ENCODE measurements at places on chromosomes 6 and 20.
A peak's percentile ranks its signal among the peaks of the same experiment; 100 is the strongest.

DNA sequence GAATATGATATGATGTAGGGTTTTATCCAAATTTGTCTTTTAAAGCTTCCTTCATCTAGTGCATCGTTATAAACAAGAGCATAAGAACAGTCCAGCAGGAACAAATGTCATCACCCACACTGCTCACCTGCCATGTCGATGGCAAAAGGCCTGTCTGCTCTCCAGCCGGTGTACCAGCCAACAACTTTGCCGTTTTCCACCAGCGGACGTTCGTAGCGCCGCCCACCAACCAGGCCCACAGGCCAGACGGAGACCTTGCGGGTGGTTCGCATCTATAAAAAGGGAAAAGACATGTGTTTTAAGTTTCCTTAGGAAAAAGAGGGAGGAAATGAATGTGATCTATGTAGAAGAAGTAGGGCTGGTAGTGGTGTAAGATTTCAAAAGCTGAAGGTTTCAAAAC is 62.9 kb downstream of the B3GAT2 start:
- no peak for DNase-seq

DNA sequence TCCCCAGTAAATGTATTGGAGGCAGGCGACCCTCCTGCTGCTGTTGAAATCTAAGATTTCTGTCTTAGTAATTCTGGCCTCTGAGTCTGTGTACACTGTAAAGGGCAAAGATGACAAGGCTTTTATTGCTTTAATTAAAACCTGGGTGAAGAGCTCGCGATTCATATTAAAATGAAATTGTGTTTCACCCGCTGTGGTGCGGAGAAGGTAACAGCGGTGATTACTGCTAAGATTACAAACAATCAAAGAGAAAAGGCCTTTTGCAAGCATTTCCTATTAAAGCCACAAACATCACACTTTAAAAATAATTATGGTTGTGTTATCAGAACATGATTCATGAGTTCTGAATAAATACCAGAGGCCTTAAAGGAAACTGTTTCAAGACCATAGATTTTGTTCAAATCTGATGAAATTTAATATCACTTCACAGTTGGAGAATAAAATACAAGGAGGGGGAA is 69.3 kb downstream of the TOX2 start:
- no peak for DNase-seq

- no peak for DNase-seq
Measured at GRCh38 chr6:16894301-16894700, 133.0 kb upstream of the ATXN1 start.

DNA sequence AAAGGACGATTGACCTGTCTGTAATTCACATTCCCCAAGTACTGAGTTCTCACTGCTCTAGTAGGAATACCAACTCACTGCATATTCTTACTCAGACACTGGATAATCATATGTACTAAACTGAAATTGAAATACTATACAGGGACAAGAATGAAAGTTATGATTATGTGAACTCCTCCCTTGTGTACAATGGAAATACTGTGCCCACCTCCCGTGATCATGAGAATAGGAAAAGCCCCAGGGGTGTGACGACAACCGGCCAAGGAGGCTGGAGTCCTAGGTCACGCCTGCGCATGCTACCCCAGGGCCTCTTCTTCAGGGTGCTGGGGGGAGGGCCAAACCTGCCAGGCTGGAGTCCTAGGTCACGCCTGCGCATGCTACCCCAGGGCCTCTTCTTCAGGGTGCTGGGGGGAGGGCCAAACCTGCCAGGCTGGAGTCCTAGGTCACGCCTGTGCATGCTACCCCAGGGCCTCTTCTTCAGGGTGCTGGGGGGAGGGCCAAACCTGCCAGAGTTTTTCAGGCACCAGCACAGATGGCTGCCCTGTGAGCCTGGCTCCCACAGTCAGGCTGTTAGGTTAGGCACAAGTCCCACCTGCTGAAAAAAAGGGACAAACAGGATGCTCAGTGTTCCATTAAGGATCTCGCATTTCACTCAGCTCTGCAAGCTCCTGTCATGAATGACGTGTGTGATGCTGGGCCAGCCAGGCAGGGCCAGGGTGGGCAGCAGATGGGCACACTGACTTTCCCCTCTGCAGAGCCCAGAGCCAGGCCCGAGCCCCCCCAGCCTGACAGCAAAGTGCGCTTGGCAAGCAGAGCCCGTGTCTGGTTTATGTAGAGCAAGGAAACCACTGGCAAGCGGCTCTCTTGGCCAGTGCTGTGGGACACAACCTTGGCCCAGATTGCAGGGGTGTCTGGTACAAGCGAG is 107.7 kb downstream of the FOXF2 start:
- DNase-seq: no peak

- DNase-seq: no peak
Measured at GRCh38 chr20:10074513-10074912, 39.7 kb downstream of the ANKEF1 start.

GRCh38 chr6:142984386-142984785 is 39.4 kb upstream of the HIVEP2 start:
- DNase-seq: no peak

- DNase-seq: no peak
Measured at GRCh38 chr6:125273965-125274364, 27.8 kb downstream of the HDDC2 start.

GRCh38 chr20:1816384-1817381 is 78.5 kb upstream of the SIRPA start:
- no peak for DNase-seq

DNA sequence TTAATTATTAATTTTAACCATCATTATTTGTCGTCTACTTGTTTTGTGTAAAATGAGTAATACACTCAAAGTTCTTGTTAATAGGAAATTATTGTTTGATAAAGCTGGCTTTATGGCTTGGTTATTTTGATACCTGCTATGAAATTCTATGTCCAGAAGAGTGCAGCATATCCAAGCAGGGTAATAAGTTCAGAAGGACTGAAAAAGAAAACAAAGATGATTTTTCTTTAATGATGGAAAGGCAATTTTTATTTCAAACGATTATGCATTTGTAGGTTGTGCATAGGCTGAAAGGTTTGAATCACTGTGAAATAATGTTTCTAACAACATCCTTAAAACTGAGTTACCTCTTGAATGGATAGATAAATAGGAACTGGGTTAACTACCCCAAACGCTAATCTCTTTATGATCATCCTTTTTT is 1.4 kb upstream of the MAN1A1 start:
- no peak for DNase-seq

- no peak for DNase-seq
Measured at GRCh38 chr6:3291346-3291745, 32.6 kb downstream of the PSMG4 start.

DNA sequence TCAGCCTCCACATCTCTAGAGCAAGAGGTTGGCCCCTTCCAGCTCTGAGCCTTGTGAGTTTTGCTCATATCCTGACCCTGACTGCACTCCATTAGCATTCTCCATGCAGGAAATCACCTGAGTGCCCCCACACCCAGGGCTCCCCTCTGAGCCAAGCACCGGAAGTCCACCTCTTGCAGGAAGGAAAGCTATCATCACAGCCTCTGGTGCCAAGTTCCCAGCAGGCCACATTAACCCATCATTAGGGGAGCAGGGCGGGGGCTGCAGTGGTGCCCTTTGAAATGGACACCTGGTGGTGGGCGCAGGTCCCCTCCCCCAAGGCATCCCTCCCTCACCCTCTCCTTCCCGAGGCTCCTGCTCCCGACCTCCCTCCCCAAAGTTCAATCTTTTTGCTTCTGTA is 16.1 kb downstream of the GRM4 start:
- DNase-seq: no peak

GRCh38 chr6:52538901-52539354 is 37.9 kb downstream of the TRAM2 start:
- DNase-seq: no peak

GRCh38 chr6:139114746-139115145 is 20.1 kb upstream of the HECA start:
- no peak for DNase-seq

- DNase-seq: no peak
Measured at GRCh38 chr6:109010705-109011102, 83.9 kb downstream of the SESN1 start.

GRCh38 chr20:48919882-48920526 is 1.5 kb upstream of the ARFGEF2 start:
- DNase-seq: no peak

- peak; percentile 89 for DNase-seq
Measured at GRCh38 chr6:28648035-28648877, 122.6 kb downstream of the GPX5 start.

DNA sequence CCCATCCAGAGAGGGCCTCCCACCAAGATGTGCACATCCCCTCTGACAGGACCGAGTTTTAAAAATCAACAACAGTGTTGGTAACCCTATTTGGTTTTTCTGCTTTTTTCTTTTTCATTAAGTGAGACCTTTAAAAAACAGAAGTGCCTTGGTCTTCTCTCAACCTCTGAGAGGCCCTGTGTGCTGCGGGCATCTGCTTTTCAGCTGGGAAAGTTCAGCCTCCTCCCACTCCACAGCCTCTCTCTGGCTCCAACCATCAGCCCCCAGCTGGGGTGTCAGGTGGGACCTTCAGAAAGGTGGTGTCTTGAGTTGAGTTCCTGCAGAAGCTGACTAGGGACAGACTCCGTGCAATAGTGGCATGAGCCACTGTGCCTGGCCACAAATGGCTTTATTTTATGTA is 64.6 kb upstream of the ZMYND8 start:
- DNase-seq: no peak

DNA sequence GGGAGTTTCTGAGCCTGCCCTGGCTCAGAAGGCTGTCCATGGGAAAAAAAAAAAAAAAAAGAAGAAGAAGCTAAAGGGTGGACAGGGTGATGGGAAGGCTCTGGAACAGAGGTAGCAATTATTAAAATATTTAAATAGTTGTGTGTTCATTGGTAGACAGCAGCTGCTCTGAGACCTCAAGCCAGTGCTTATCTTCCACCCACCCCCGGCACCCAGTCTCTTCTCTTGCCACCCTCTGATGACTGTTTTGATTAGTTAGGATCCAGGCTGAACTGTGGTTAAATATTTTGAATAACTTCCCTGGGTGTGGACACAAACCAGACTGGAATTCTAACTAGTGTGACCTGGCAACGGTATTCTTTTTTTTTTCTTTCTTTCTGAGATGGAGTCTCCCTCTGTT is 16.9 kb upstream of the SRSF3 start:
- DNase-seq: no peak

DNA sequence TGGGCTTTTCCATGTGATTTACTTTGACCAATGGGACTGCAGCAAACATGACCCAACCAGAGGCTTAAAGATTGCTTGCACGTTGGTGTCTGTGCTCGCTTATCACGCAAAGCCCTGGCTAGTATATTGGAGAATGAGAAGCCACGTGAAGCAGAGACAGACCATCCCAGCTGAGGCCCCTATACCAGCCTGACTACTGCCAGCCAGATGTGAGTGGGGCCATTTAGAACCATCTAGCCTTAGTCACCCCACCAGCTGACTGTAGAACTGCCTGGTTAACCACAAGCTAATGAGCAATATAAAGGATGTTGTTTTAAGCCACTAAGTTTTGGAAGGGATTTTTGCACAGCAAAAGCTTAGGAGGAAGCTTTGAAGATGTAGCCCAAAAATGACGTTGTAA is 74.5 kb downstream of the MACROD2 start:
- DNase-seq: no peak

- no peak for DNase-seq
Measured at GRCh38 chr6:14272737-14273085, 155.1 kb downstream of the CD83 start.

GRCh38 chr20:4896971-4897497 is 104.3 kb downstream of the SLC23A2 start:
- DNase-seq: no peak

DNA sequence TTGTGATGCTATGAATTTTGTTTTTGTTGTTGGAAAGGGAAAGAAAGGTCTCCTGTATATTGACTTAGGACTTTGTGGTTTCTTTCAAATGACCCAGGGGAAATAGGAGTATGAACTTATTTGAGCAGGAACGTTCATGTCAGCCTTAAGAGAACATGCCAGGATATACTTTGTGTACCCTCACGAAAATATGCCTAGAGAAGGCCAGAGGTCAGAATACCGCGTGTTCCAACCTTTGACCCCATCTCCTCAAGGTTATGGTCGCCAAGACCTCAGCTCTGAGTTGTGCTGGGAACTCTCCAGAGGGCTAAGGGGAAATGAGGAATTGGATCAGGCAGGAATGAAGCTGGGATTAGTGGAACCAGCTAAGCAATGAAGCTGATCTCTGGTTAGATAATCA is 11.5 kb downstream of the TTLL9 start:
- no peak for DNase-seq

DNA sequence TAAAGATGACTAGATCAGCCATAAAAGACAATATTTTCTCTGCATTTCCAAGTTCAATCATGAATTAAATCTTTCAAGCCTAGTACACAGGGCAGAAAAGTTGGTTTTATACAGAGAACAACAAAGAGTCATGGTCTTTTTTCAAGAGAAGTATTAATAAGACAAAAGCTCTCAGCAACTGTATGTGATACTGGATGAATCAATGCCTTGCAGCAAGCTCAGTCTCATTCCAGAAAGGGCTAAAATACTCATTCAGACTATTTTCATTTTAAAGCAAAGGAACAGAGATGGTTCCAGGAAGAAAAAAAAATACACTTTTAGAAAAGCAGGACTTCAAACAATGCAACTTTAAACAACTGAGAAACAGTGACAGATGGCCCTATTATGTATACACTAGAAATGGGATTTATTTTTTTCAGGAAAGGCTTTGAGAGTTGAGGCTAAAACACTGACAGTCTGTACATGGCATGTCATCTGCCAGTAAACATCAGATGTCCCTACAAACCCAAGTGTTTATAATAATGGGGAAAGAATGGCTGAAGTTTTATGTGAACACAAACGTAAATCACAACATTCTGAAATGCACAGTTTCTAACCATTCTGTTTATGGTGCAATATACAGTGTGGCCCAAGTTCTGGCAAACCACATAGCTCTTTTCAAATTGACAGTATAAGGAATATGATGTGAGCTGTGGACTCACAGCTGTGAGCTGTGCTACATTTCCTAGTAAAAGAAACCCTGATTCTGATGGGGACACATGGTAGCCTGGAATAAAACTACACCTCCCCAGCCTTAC is 114.3 kb upstream of the DST start:
- no peak for DNase-seq

DNA sequence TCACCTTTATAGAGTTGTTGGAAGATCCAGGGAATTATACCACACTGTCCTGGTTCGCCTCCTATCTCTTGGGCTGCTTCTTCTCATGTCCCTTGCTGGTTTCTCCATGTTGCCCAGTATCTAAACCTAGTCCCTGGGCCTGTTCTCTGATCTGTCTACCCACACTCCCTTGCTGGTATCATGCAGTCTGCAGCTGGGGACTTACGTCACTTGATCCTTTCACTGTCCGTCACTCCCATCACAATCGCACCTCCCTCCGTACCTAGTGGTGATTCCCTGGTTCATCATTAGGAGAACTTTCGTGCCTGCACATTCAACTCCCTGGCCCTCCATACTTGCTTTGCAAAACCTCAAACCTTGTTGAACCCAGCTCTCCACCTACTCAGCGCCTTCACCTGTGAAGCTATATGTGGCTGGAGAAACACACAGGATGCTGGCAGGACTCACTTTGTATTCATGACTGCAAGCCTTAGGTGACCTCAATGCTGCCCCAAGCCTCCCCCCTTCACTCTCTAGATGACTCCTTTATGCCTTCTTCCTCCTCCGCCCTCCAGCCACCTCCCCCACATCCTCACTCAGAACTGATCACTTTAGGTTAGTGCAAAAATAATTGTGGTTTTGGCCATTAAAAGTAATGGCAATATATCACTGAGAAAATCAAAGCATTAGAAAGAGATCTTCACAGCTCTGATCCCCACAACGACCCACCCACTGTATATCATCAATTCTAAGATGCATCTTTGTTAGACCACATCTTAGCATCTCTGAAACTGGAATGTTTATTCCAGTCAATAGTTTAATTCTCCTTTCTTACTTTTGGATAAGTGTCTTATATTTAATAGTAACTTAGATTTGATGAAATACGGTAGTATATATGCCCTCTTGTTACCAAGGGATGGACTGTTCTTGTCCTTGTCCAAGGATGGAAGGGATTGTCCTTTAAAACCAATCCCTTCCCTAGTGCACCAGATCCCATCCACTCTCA is 26.4 kb downstream of the GDAP1L1 start:
- no peak for DNase-seq
